ENCODE measurements at places on chromosomes 11 and 22. TPM values are rescaled to one million over a fixed set of nuclear protein-coding genes. Genes with fewer than 3 reads are reported as not detected.

GRCh38 chr11:116172156-116172555 is 600.6 kb downstream of the BUD13 start:
- DNase-seq = no peak

DNA sequence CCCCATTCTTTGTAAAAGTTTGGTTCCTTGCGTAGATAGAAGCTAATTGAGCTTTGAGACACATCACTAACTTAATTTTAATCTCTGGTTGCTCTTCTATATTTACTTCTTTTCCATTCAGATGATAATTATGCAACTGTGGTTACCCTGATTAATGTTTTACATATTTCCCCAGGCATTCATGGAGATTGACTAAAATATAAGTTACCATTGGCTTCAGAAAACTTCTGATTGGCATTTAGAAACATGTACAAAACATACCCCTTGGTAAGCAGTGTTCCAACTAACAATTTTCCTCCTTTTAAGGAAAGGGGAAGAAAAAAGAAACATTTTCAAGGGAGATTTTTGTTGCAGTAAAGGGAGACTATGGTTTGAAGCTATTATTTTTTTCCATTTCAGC is 43.9 kb downstream of the FAT3 start:
- DNase-seq = no peak

Gene RELA
- total RNA-seq = 46.2 TPM

- no peak for DNase-seq
Measured at GRCh38 chr22:16988257-16988656, 19.8 kb downstream of the GAB4 start.

GRCh38 chr11:415640-416041 is 842 bp upstream of the SIGIRR start:
- no peak for DNase-seq

DNA sequence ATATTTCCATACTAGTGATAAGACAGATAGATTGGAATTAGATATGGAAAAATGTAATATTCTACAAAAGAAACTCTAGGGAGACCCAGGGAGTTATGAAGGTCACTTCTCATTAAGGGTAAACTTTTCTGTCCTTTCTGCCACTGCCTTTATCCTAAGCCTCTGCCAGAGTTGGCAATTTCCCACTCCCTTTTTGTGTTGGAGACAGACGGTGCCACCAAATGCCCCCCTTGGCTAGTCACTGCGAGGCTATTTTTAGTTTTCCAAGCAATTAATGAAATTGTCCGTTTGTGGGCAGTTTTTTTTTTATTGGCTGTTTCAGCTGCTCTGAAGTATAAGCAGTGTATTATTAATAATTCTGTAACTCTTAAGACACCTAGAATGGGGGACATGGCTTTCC is 67.6 kb upstream of the TENM4 start:
- DNase-seq = no peak
